ENCODE measurements at places on chromosomes 3 and 15. TPM values are rescaled to one million over a fixed set of nuclear protein-coding genes. Genes with fewer than 3 reads are reported as not detected.

GPR149 gene
- not detected for total RNA-seq

EHD4 gene
- total RNA-seq, result 4.9 TPM

SLC22A14 gene
- not detected for total RNA-seq

NANOGP8 gene
- 0.25 TPM for total RNA-seq

GOLGA8S gene
- total RNA-seq, result not detected

ERC2 gene
- 0.22 TPM for total RNA-seq

ACAD9 gene
- total RNA-seq, result 38.2 TPM

RTP1 gene
- not detected for total RNA-seq

IQGAP1 gene
- total RNA-seq, result 25.9 TPM

ILDR1 gene
- not detected for total RNA-seq

BNC1 gene
- not detected for total RNA-seq

SLITRK3 gene
- total RNA-seq, result not detected

MYZAP gene
- 0.13 TPM for total RNA-seq

C2CD4A gene
- total RNA-seq, result 0.20 TPM

IL17RD gene
- 0.20 TPM for total RNA-seq

TMCO5A gene
- total RNA-seq, result not detected
